ENCODE measurements at places on chromosomes 7 and 10.

DNA sequence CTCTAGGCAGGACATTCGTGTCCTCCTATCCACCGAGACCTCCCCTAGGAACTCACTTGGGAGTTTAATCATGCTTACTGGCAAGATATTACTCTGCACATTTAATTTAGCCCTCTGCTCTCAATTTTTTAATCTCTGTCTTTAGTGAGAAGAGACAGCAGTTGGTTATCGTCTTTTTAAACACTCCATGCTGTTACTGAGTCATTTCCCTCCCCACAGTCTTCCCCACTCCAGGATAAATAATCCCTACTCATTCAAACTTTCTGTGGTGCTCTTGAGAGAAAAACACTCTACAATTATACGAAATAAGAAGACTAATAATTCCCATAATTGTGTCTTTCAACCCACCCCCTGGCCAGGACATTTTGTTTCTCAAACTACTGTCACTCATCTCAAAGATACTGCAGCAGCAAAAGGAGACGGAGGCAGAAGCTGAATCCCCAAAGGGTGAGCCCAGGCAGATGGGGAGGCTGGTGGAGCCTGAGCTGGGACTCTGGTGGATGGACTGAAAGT, 84.2 kb downstream of the ANK3 start:
- DNase-seq: no peak

- DNase-seq: no peak
Observed at GRCh38 chr7:29604702-29605101, 41.1 kb downstream of the PRR15 start.

DNA sequence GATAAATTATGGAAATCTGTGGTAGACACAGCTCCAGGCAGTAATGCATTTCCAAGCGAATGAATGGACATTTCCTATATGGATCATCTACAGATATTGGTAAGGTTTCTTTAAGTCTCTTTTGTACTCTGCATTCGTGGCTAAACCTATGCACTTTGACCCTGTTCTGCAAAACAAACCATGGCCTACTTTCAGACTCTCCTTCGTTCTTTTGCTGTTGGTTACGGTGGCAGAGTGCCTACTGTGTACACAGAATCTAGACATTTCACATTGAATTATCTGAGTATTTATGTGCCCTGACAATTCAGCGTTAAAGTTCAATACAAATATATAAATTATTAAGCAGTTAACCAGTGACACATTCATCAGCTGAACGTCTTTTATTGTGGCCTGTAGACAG, 93.3 kb downstream of the MGMT start:
- DNase-seq: no peak

DNA sequence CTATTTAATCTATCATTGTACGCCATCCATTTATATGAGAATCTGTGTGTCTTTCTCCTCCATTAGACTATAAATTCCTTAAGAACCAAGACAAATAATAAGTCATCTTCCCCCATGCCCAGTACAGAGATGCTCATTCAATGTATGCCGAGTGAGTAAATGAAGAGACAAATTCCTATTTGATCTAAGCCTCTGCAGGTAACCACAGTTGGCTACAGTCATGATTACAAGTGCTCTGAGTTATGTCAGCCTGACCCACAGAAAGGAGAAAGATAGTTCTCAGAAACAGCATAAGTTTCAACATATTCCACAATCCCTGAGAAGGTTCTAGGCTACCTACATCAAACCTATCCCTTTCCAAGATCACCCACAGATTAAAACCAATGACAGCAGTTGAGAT, 46.1 kb downstream of the MPP7 start:
- no peak for DNase-seq

GRCh38 chr7:7922684-7923385, 45.8 kb upstream of the GLCCI1 start:
- DNase-seq: no peak

DNA sequence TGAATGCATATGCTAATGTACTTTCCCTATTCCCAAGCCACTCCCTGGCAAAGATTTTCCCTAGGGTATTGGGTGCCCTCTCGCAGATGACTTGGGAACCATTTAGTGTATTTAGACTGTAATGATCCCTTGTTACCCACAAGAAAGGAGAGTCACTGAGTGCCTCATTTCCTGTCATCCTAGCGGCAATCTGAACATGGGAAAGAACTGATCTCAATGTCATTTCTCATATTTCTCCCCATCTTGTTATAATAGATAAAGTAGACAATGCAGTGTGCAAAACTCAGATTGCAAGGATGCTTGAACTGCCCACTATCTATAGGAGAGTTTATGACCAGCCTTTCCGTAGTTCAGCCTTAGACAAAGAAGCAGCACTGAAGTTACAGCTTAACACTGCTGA, 123.3 kb downstream of the MICU1 start:
- no peak for DNase-seq

DNA sequence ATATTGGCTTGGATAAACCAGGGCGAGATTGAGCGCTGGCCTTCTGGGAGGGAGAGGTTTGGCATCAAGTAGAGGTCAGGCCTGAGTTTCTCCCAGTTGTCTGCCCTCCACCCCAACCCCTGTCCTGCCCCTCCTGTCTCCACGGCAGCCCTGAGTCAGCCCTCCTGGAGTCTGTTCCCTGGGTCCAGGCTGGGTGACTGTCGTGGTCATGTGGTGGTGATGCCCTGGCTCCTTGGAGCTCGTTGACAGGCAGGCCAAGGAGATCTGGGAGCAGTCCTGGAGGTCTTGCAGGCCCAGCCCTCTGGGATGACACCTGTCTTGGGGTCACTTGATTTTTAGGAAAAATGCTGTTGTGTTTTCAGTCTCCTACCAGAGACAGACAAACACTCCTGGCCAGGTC, 53.6 kb upstream of the PODXL start:
- no peak for DNase-seq

- no peak for DNase-seq
Observed at GRCh38 chr7:90789736-90790306, 193.7 kb downstream of the CDK14 start.

DNA sequence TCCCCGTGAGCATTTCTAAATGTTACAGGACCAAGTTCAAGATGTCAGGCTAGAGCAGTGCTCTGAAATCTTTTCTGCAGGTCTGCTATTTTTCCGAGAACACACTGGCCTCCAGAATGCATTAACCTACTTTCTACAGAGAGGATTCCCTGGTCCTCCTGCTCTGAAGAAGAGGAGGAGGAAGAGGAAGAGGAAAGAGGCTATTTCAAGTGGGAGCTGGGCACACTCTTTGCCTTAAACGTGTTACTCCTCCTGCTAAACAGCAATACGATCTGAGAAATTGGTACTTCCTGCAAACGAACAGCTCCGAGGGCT, 157.4 kb downstream of the FRMD4A start:
- no peak for DNase-seq

DNA sequence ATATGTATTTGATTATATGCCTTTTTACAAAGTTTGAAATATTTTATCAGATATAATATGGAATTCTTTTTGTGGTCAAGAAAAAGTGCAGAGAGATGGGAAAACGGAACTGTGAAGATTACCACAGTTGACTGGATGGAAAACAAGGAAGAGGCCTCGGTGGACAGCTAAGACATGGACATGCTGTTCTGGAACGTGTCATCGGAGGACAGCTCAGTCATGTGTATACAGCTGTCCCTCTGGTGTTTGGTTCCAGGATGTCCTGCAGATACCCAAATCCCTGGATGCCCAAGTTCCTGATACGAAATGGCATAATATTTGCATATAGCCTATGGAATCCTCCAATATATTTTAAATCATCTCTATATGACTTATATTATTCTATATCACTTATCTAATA, 49.4 kb downstream of the TRIL start:
- no peak for DNase-seq

DNA sequence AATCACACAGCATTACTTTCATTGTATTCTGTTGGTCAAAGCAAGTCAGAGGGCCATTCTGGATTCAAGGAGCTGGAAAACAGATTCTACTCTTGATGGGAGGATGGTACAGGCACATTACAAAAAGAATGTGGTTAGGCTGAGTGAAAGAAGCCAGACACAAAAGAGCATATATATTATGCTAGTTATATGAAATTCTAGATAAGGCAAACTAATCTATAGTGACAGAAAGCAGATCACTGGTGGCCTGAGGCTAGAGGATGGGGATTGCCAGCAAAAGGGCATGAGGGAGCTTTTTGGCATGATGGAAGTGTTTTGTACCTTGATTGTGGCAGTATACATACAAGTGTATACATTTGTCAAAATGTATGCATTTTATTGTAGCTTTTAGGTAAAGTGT, 96.8 kb downstream of the SPAG6 start:
- DNase-seq: no peak

DNA sequence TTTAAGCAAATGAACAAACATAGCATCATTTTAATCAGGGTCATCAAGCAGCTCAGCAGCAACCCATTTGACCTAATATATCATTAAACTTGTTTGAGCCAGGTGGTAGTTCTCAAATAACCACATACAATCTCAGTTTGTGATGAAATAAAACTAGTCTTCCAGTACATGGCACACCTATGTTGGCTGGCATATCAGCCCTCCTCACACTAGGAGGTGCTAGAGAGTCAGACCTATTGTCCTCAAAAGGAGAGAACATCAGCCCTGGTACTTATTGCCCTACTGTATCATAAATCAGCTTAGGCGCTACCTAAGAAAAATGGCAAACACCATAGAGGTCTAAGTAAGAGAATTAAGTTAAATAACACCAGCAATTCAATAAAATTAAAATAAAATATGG, 81.7 kb downstream of the CABCOCO1 start:
- DNase-seq: no peak

DNA sequence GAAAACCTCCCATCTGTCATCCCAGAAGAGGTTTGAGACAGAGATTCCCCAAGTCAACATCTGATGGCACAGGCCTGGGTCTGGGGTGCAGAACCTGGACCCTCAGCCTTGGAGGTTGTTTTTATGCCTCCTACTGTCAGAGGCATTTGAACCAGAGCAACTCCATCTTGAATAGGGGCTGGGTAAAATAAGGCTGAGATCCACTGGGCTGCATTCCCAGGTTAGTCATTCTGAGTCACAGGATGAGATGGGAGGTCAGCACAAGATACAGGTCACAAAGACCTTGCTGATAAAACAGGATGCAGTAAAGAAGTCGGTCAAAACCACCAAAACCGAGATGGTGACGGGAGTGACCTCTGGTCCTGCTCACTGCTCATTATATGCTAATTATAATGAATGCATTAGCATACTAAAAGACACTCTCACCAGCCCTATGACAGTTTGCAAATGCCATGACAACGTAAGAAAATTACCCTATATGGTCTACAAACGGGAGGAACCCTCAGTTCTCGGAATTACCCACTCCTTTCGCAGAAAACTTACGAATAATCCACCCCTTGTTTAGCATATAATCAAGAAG, 92.0 kb downstream of the ITGA8 start:
- no peak for DNase-seq

GRCh38 chr10:121900443-121901174, 27.2 kb downstream of the ATE1 start:
- DNase-seq: no peak

DNA sequence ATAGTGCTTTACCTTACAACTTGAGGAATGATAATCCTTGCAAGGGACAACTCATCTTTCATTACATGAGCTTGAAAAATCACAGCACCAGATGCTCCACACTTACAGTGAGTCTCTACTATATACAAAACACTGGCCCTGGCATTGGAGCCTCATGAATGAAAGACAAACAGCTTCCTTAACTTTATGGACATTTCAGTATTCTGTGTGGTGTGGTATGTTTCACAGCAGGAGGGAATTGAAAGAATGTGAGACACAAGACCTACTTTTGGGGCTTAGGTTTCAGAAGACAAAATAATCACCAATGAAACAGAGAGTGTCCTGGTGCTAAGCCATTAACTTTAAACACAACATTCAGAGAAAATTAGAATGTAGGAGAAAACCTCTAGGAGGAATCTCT, 1249.6 kb downstream of the XPNPEP1 start:
- no peak for DNase-seq

- no peak for DNase-seq
Observed at GRCh38 chr10:62341419-62341818, 32.8 kb upstream of the ZNF365 start.

- DNase-seq: peak; percentile 29
Observed at GRCh38 chr10:22379059-22379458, 33.8 kb downstream of the SPAG6 start.

- DNase-seq: no peak
Observed at GRCh38 chr10:32384171-32384570, 37.2 kb upstream of the EPC1 start.

- DNase-seq: no peak
Observed at GRCh38 chr10:52762088-52762487, 10.5 kb downstream of the MBL2 start.

- DNase-seq: no peak
Observed at GRCh38 chr10:85611093-85611740, 755.4 kb downstream of the GRID1 start.

- no peak for DNase-seq
Observed at GRCh38 chr7:20223356-20223755, 6.2 kb upstream of the MACC1 start.

DNA sequence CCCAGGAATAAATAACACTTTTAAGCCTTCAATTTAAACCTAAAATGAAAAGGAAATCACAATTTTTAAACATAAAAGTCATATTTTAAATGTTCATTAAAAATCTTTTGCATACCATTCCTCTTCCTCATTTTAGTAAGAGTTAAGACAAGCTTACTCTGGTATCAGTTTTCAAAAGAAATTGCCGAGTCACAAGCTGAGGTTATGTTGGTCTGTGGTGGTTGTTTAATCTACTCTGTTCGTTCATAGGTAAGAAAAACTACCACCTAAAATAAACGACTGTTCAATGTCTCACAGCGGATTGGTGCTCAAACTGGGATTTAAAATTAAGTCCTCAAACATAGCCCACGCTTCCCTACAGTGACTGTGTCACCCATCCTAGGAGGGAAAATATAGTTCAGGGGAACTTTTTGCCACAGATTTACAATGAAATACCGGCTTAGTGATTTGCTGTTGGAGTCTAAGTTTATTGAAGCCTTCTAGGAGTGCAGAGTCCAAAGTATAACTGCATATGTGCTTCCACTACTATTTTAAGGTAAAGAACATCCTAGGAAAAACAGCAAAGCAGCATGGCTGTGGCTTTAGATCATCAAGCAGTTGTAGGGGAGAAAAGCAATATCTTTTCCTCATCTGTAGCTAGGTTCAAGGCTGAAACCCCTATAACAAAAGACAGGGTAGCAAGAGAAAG, 61.1 kb downstream of the GNAT3 start:
- no peak for DNase-seq

- no peak for DNase-seq
Observed at GRCh38 chr7:21346297-21346696, 81.6 kb upstream of the SP4 start.

DNA sequence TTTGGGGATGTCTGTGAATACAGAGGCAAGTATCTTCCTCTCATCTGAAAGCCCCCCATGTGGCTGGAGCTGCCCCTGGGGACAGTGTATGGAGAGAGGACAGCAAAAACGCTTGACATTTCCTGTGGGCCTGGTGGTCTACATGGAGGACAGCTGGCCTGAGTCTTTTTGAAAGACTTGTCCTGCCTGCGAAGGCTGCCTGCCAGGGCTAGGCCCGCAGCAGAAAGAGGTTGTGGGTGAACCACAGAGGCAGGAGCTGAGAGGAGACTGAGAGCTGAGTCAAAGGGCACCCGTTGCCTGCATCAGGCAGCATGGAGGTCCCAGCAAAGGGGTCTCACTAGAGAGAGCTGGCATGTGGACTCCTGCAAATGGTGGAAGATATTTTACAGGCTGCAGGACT, 66.4 kb downstream of the KAT6B start:
- DNase-seq: no peak

All from activated T-cell treated with anti-CD3 and anti-CD28 coated beads for 4 hours (primary cell).